ENCODE measurements at places on chromosomes 6 and 20. TPM values are rescaled to one million over a fixed set of nuclear protein-coding genes. Genes with fewer than 3 reads are reported as not detected.

Gene PERP
- total RNA-seq: 11.4 TPM

Gene ADTRP
- total RNA-seq: 5.3 TPM

Gene ARMH2
- total RNA-seq: not detected

Gene RNF39
- total RNA-seq: not detected

Gene DACT2
- not detected for total RNA-seq

Gene BPIFB1
- not detected for total RNA-seq

Gene ZNF391
- 0.76 TPM for total RNA-seq

Gene OARD1
- total RNA-seq: 9.1 TPM

Gene RHAG
- total RNA-seq: not detected
